Left colon (tissue), 2 donors: ENCODE measurements at places on chromosomes 4 and X. TPM values are rescaled to one million over a fixed set of nuclear protein-coding genes. Genes with fewer than 3 reads are reported as not detected.

- DNase-seq: no peak
Observed at GRCh38 chrX:19272452-19272851, 71.3 kb upstream of the PDHA1 start.

- DNase-seq: no peak
Observed at GRCh38 chrX:101986586-101986985, 54.8 kb upstream of the ZMAT1 start.

- no peak for DNase-seq
Observed at GRCh38 chr4:169899295-169899694, 126.9 kb downstream of the MFAP3L start.

- DNase-seq: no peak
Observed at GRCh38 chrX:23644744-23645143, 22.5 kb upstream of the PRDX4 start.

- DNase-seq: no peak
Observed at GRCh38 chrX:135556055-135556454, 35.6 kb downstream of the INTS6L start.

- no peak for DNase-seq
Observed at GRCh38 chr4:23889391-23889790, 456 bp downstream of the PPARGC1A start.

GRCh38 chr4:141921293-141921692, 284.9 kb downstream of the IL15 start:
- no peak for DNase-seq

- no peak for DNase-seq
Observed at GRCh38 chrX:153874366-153875125, 11.4 kb downstream of the L1CAM start.

DNA sequence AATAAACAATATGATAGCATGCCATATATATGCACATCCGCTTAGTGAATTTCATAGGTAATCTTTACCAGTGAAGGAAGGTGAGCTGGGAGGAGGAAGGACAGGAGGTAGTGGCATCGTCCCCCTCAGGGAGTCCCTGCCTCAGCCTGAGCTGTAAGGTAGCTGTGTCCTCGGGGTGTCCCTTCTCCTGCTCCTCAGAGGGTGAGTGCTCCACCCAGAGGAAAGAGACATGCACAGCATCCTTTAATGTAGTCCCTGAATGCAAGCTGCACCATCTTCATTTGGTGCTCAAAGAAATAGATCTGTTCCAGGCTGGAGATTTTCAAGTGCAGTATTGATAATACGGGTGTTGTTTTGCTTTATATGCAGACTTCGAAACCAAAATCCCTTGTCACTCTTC, 330.4 kb upstream of the SFRP2 start:
- no peak for DNase-seq

- no peak for DNase-seq
Observed at GRCh38 chr4:726838-727237, 21.2 kb downstream of the PCGF3 start.

DNA sequence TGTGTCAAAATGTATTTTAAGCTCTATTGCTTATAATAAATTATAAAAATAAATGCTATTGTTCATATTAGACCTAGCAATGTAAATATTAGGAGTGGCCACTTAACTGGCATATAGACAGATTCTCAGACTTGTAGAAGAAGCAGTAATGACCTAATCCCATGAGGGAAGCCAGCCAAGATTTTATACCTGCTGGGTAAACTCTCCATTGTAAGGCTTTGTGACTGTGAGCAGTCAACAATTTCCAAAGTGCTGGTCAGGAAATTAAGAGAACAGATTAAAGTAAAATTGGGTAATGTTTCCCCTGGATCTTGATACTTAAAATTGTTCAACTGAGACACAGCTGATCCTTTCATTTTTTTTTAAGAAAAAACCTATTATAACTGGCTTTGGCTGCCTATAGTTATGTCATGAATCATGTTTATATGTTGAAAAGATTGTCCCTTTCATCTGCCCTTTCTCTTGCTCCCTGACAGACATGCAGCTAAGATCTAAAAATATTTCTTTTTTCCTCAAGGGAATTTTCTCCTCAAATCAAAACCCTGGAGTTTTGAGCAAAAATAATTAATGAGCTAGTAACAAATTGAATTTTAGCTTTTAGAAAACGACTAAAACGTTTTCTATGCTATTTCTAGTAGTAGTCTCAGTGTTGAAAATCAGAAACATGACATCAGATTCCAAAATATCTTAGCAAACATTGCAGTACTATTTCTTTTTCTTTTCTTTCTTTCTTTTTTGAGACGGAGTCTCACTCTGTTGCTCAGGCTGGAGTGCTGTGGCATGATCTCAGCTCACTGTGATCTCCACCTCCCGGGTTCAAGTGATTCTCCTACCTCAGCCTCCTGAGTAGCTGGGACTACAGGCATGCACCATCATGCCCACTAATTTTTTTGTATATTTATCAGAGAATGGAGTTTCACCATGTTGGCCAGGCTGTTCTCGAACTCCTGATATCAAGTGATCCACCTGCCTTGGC, 77.9 kb downstream of the ADGRL3 start:
- no peak for DNase-seq

DNA sequence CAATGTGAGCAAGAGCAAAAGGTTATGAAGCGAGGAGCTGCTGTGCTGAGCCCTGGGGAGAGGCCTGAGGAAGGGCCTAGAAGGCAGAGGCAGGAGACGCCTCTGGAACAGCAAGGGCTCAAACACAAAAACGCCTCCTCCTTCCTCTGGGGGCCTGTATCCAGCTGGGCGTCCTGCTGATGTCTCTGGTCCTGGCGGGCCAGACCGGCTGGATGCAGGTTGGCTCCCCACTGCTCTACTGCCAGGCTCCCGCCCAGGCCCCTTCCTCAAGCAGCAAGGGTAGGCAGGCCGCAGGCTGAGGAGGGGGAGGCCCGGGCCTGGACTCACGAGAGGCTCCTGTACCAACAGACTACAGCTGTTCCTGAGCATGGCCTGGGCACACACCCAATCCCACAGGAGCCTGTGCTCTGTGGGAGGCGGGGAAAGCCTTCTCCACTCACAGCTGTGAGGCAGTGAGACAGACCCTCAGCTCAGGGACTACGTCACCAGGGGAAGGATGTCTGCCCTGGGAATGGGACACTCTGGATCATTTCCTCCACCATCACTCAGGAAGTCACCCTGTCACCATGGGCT, 2.3 kb downstream of the HAUS7 start:
- DNase-seq: no peak

DNA sequence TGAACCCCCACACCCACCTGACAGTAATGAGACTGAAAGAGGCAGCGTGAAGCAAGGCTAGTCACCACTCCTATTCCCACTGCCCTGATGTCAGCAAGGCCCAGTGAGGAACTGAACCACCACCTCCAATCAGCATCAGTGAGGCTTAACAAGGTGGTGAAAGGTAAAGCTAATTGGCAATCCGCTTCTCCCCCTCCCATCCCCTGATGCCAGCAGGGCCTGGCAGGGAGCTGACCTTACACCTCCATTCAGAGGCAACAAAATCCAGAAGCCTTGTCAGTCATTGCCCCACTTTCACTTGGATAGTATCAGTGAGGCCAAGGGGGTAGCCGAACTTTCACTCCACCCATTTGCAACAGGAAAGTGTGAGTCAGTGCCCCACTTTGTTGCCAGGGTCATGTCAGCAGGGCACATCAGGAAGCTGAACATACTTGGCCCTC, 60.8 kb downstream of the AWAT2 start:
- DNase-seq: no peak

DNA sequence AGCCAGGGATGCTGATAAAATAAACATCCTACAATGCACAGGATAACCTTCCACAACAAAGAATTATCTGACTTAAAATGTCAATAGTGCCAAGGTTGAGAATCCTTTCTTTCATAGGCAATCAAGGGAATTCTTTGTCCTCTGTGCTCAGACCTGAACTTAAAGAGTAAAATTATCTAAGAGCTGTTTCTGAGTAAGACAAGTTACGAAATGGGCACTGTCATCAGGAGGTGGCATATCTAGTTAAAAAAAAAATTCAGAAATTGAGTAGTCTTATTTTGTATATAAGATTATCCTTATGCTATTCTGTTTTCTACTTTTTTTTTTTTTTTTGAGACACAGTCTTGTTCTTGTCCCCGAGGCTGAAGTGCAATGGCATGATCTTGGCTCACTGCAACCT, 3.3 kb upstream of the RAB33B start:
- DNase-seq: no peak

DNA sequence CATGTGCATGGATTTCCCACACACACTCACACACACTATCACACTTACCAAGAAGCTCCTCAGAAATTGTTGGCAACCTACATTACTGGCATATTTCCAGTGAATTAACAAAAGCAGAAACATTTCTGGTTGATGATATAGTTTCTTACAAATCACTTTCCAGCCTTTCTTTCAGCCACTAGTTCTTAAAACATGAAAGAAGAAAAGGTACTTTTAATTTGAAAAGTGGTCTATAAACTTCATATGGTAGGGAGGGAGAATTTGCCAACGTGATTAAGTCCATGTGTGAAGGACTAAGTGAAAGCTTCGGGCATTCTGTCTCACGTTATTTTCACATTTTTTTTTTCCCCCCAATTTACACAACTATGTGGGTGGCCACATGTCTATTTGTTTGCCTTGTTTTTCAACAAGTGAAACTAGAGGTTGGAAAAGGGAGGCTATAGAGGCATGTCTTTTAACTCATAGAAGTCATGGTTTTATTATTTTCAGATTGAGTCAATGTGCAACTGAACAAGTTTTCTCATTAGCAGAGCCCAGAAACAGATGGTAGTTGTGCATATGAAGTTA, 832.1 kb upstream of the INTU start:
- DNase-seq: no peak

GRCh38 chr4:96630839-96631238, 790.9 kb downstream of the PDHA2 start:
- DNase-seq: no peak

Gene ADAM29
- total RNA-seq: not detected

Gene DRP2
- 0.73 TPM for total RNA-seq

Gene NPY2R
- total RNA-seq: 1.2 TPM

Gene SSX3
- total RNA-seq: not detected

Gene SUPT20HL1
- not detected for total RNA-seq

Gene TDO2
- total RNA-seq: not detected

Gene OPN1MW3
- total RNA-seq: not detected
